AML-193 (cell line): ENCODE measurements at places on chromosomes 13 and 19.

DNA sequence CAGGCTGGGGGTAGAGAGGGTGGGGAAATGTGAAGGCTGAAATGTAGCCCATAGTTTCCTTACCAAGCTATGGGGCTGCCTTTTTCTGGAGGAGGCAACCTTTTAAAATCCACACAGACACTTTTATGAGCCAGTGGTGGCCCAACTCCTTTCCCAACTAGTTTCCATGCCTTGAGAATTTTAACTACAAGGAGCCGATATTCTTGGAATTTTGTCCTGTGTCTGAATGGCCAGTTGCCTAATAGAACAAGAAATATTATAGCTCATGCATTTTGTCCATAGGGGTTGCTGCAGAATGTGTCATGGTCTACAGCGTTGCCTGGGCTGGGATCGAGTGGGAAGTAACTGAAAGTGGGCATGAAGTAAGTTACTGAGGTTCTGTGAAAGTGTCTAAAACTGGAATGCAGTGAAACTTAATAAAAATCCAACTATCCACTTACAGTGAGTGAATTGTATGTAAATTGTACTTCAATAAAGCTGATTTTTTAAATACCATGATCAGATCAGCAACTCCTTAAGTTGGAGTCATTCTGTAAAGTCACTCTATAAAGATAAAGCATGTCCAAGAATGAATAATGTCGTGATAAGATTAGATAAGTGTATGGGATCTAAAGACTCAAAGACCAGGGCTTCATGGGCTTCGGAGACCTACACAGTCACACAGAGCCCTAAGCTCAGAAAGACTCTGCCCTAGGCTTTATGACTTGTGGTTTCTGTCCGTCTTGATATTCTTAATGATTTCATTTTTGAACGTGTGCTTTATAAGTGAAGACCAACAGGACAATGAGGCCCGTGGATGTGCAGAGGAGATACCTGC lies 122.6 kb upstream of the FNDC3A start:
- DNase-seq = no peak

- no peak for DNase-seq
Measured at GRCh38 chr13:80131204-80131603, 209.7 kb downstream of the SPRY2 start.

DNA sequence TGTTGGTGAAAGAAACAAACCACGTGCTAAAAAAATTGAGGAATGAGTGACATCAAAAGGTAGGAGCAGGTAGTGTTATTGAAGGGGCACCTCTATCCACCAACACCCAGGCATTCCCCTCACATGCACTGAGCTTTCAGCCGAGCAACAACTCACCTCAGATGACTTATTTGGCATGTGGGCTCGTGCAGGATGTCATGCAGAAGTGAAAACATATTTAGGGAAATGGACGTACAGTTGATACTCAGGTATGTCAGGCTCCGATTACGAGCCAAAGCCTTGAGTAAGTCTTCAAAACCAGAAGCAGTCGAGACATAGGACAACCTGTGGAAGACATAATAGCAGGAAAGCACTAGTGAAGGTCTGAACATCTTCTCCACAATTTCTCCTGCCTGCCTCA lies 30.4 kb downstream of the NLRP11 start:
- no peak for DNase-seq

DNA sequence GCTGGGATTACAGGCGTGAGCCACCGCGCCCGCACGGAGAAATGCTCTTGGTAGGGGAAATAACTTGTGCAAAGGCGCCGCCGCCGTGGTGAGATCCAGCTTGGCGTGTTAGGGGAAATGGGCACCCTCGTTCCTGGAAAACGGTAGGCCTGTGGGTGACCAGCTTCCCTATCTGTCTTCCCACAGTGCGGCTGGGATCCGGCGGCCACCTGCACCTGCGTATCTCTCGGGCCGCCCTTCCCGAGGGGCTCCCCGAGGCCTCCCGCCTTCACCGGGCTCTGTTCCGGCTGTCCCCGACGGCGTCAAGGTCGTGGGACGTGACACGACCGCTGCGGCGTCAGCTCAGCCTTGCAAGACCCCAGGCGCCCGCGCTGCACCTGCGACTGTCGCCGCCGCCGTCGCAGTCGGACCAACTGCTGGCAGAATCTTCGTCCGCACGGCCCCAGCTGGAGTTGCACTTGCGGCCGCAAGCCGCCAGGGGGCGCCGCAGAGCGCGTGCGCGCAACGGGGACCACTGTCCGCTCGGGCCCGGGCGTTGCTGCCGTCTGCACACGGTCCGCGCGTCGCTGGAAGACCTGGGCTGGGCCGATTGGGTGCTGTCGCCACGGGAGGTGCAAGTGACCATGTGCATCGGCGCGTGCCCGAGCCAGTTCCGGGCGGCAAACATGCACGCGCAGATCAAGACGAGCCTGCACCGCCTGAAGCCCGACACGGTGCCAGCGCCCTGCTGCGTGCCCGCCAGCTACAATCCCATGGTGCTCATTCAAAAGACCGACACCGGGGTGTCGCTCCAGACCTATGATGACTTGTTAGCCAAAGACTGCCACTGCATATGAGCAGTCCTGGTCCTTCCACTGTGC lies 2.4 kb downstream of the GDF15 start:
- DNase-seq = peak; percentile 65

GRCh38 chr13:100443998-100444328 lies 144.6 kb downstream of the GGACT start:
- DNase-seq = no peak

- no peak for DNase-seq
Measured at GRCh38 chr19:40089462-40089861, 1.3 kb downstream of the ZNF780A start.

- no peak for DNase-seq
Measured at GRCh38 chr13:75181906-75182305, 300.1 kb downstream of the TBC1D4 start.

DNA sequence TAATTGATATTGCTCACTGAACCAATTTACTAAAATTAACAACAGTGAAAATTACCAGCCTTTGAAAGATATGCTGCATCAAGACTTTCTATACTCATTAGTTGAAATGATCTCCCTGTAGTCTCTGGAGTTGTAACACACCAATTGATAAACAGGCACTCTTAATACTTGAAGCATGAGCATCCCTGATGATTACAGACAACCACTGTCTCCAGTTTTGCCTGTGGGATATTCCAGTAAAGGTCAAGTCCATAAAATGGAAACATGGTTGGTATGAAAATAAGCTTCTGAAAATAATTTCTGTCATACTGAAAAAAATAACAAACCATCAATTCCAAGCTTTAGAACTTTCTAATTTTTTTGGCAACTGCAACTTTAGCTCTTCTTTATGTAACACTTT lies 405.8 kb downstream of the SPRY2 start:
- DNase-seq = no peak

- peak; percentile 68 for DNase-seq
Measured at GRCh38 chr19:48962029-48962848, 2.9 kb upstream of the FTL start.

DNA sequence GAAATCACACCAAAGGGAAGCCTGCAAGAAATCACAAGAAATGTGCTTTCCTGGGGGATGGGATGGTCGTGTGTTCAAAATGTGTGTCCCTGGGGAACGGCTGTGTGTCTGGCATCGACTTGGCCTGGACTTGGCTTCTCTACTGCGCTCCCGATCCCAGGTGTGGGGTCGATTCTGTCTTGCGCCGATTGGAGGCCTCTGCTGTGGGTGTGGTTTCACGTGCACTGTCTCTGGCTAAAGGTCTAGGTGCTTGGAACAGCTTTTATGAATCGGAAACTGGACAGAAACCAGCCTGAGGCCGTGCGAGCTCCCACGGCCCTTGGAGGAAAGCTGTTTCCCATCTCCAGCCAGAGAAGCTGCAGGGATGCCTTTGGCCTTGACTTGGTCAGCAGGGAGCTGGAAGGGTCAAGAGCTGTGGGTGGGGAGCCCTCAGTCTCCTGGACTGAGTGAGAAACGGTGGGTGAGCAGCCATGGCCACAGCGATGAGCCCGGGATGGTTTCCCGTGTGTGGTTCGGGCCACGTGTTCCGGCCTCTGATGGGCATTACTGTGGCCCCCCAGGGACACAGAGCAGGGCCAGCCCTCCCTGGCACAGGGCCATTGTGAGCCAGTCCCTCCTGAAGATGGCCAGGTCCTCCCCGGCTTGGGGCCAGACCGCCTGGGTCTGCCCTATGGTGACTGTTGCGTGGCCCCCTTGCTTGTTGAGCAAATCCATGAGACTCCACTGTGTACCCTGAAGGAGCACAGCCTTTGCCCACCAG lies 29.7 kb downstream of the MCF2L start:
- no peak for DNase-seq

DNA sequence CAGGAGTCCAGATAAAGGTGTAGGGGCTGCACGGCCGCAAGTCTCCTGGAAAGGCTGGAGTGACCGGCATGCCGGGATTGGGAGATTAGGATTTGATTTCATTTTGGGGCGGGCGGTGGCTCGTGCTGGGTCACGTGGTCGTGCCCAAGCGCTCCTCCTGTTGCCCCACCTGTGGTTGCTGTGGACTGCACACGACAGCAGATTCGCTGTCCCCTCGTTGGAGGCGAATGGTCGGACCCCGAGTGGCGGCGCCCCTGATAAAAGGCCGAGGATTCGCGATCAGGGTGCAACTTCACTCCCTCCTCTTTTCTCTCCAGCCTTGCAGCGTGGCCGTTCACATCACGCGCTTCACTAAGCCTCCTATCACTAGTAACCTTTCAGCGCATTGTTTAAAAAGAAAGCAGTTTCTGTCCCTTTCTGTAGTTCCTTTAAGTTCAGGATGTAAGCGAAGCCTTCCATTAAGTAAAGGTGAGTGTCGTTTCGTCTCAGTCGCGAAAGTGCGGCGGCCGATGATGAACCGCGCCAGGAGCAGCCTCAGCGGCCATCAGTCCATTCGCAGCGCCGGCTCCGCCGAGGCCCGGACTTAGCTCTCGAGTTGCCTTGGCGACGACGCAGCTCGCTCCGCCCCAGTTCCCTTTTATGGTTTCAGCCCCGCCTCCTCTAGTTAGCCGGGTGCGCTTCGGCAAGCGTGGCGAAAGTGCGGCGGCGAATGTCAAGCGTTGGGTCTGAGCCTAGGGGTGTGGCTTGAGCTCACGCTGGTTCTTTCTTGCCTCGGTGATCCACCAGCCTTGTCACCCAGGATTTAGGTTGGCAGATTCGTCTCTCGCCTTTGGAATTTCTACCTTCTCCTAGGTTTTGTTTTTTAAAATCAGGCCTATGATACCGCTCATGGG lies 1.7 kb upstream of the PPP1R37 start:
- no peak for DNase-seq

DNA sequence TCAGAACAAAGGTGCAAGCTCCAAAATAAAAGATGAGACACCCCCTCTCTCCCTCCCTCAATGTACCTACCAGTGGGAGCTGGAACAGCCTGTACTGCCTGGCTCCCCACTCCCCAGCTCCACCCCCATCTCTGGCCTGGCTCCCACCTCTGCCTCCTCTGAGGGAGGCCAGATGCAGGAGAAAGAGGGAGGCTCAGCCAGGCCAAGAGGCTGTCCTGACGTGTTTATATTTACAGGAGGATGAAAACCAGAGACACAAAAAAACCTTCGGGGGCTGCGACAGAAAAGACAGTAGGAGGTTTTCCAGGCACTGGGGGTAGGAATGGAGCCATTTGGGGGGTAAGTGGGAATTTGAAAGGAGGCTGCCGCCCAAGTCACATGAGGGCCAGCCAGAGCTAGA lies 19.7 kb downstream of the ARHGEF18 start:
- no peak for DNase-seq

- DNase-seq = peak; percentile 1
Measured at GRCh38 chr19:6963937-6964336, 57.3 kb downstream of the MBD3L2B start.

GRCh38 chr19:48606463-48607358 lies at the start of gene SPACA4:
SPACA4 (plus strand) TSS chr19:48606742; CDS start chr19:48606979, 237 bp downstream.
- no peak for DNase-seq

- DNase-seq = no peak
Measured at GRCh38 chr13:111929036-111929616, 137.8 kb upstream of the SOX1 start.

DNA sequence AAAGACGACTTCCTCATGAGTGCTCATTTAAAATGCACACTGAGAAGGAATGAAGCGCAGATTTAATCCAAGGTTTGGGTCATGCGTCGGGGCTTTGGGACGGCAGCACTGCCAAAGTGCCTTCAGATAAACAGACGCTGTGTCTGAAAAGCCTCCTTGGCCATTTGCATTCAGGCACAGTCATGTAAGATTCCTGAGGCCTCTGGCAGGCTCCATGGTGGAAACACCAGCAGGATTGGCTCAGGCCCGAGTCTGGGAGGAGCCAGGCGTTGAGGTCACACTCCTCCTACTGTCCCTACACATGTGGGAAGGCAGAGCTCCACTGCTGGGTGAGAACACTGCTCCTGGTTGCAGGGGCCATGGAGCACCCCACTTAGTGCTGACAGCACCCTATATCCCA lies 113.3 kb upstream of the KL start:
- no peak for DNase-seq

GRCh38 chr13:49295244-49295643 lies 47.5 kb downstream of the CDADC1 start:
- no peak for DNase-seq

GRCh38 chr13:109880371-109881346 lies 94.3 kb upstream of the IRS2 start:
- DNase-seq = no peak

GRCh38 chr19:6214881-6215541 lies 64.8 kb downstream of the MLLT1 start:
- no peak for DNase-seq

DNA sequence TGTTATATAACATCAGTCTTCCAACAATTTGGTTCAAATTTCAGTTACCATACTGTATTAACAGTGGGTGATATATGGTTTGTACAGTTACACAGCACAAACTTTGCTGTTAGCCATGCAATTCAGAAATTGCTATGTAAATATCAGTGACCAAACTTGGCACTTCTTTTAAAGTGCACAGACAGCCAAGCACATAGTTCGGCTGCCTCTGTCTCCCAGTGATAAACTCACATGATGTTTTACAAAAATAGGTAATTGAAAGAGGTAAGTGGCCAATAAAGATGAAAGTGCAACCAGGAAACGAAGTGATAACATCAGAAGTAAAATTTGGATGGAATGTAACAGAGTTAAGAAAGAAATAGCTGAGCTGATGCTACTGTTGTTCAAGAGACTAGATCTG lies 143.9 kb downstream of the PCDH9 start:
- no peak for DNase-seq

DNA sequence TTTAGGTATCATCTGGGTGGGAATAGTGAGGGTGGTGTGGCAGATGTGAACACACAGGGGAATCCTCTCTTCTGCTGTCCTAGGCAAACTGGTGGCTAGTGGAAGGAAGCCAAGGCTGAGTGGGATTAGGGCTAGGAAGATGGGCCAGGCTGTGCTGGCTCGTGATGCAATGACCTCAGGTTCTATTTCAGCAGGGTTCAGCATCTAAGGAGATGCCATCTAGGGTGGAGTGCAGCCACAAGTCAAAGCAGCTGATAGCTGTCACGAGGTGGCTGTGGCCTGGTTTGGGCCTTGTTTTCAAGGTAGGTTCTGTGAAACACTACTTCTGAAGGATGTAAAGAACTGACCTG lies 21.6 kb downstream of the ARL11 start:
- no peak for DNase-seq
